Neural progenitor cell (in vitro differentiated cells): ENCODE measurements at places on chromosomes 2 and 18. TPM values are rescaled to one million over a fixed set of nuclear protein-coding genes. Genes with fewer than 3 reads are reported as not detected.

TUBB8B gene
- total RNA-seq, result 0.36 and 0.62 TPM in 2 replicates

CFAP65 gene
- total RNA-seq, result 0.22 and 0.80 TPM in 2 replicates

NETO1 gene
- 0.71 and 3.2 TPM in 2 replicates for total RNA-seq

ANKRD44 gene
- 2.5 and 3.4 TPM in 2 replicates for total RNA-seq

BCL2L11 gene
- 46.9 and 54.9 TPM in 2 replicates for total RNA-seq

ADGRF3 gene
- total RNA-seq, result 0.04 and 0.06 TPM in 2 replicates

NOSTRIN gene
- total RNA-seq, result not detected in 2 replicates

FAM124B gene
- total RNA-seq, result 0.15 TPM in 1 of 2 replicates, not detected in the other

RESP18 gene
- total RNA-seq, result not detected in 2 replicates

AOX1 gene
- total RNA-seq, result 5.7 and 6.2 TPM in 2 replicates
